H1 (cell line): ENCODE measurements at places on chromosomes 5 and 9. TPM values are rescaled to one million over a fixed set of nuclear protein-coding genes. Genes with fewer than 3 reads are reported as not detected.

GRCh38 chr5:39426746-39427105 lies 1.9 kb upstream of the DAB2 start:
- no peak for DNase-seq

DNA sequence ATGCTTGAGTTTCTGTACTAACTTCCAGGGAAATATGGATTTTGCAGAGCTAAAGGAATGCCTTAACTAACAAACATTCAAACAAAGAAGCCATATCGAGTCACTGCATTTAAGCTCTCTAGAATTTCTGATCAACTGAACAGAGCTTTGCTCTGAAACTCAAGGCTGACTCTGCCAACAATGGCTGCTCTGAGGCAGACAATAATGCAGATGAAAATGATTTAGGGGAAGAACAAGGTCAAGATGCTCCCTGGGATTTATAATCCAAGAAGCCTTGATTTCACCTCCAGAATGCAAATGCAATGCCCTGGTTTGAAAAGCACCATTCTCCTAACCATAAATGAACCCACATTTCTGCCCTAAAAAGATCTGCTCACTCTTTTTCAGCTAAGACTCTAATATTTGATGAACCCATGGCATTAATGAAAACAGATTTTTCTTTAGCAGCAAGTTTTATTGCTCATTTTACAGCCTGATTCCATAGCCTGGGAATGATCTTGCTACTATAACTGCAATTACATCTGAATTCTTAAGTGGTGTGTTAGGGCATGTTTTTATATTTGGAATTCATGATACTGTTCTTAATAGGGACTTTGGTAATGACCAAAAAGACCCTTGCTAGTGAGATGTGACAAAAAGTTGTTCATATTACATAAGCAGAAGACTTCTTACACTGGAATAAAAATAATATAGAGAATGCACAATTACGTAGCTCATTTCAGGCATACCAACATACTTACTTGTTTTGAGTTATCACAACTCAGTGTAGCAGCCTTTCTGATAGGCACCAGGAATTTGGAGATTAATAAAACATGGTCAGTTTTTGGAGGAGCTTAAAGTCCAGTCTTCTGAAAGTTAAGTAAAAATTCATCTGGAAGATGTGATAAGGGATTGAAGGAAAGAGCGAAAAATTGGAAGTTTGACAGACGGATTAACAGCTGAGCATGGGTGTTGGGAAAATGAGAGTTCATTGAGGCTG lies 169.4 kb downstream of the TRPM3 start:
- no peak for DNase-seq

DNA sequence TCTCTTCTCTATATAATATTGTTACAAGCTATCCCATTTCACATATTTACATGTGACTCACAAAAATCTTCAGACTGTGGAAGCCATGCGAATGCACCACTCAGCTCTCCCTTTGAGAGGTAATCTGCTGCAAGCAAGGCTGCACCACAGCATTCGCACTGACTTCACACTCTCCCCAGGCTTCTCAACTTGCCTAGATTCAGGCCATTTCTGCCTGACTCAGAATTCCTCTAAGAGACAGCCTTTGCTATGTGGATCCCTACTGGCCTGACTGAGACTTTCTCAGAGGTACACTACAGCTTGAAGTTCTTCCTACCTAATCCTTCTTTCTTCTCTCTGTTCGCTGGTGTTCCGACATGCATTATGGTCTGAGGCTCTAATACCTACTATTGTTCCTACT lies 21.1 kb upstream of the DMRTA1 start:
- no peak for DNase-seq

DNA sequence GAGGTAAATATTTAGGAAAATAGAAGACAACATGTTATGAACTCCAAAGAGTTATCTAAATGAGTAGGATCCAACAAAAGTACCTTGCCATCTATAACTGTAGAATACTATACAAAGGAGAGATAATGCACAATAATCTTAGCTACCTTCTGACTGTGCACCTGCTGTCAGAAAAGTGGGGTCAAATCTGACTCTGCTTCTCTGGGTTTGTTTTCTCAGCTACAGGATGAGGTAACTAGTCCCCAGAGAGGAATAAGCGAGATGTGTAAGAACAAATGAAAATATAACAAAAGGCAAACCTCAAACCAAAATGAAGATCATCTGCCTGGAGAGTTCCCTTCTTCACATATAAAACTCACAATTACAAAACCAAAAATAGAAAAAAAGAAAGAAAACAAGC lies 204.8 kb downstream of the DCP2 start:
- DNase-seq, result no peak

DNA sequence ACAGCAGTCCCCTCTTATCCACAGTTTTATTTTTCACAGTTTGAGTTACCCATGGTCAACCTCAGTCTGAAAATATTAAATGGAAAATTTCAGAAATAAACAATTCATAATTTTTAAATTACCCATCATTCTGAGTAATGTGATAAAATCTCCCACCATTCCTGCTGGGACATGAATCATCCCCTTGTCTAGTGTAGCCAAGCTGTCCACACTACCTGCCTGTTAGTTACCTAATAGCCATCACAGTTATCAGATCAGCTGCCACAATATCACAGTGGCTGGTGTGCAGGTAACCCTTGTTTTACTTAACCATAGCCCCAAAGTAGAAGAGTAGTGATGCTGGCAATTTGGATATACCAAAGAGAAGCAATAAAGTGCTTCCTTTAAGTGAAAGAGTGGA lies 10.7 kb downstream of the PLGRKT start:
- no peak for DNase-seq

GRCh38 chr9:5982317-5982716 lies 33.1 kb downstream of the RANBP6 start:
- DNase-seq, result no peak

- DNase-seq, result no peak
Measured at GRCh38 chr9:86202338-86202882, 57.0 kb downstream of the C9orf153 start.

DNA sequence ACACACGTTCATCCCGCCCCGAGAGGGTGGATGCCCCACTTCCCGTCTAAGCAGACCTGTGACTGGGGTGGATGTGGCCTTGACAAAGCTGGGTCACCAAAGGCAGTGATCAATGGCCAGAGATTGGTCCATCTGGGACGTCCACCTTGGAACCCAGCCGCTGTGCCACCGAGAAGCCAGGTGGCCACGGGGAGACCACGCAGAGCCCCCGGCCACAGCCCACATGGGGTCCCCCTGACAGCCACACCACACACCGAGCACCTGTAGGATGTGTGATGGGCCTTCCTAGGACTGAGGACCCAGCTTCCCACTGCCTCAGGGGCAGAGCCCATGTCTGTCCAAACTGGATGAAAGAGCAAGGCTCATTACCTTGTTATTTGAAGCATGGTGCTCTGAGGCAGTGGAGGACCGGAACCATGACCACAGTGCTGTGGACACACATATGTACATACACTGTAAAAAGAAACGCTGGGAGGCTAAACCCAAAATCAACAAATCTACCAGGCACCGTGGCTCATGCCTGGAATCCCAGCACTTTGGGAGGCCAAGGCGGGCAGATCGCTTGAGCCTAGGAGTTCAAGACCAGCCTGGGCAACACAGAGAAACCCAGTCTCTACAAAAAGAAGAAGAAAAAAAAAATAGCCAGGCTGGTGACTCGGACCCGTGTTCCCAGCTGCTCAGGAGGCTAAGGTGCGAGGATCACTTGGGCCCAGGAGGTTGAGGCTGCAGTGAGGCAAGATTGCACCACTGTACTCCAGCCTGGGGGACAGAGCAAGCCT lies 50.1 kb downstream of the MRPL36 start:
- DNase-seq, result peak; percentile 32

DNA sequence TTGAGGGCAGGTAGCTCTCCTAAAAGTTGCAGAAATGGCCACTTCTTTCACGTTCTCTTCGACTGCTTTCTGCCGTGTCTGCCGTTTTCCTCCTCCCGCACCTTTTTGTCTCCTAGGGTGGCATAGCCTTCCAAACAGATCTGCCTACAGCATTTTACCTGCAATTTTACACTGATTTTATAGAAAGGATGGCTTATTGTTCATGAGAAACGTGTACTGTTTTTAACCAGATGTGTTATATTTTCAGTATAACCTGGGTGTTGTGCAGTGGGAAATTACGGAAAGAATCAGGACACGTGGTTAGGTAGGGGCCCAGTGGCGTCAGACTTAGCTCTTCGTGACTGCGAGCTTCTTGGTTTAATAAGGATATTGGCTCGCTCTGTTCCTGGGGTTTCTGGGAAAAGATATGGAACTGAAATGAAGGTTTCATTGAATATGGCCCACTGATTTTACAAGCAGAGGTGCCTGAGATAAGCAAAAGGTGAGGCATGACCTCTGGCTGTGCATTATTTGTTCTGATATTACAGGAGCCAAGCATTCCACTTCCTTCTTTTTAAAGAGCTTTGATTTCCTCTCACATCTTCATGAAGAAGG lies 43.7 kb upstream of the PRSS3 start:
- DNase-seq, result no peak

DNA sequence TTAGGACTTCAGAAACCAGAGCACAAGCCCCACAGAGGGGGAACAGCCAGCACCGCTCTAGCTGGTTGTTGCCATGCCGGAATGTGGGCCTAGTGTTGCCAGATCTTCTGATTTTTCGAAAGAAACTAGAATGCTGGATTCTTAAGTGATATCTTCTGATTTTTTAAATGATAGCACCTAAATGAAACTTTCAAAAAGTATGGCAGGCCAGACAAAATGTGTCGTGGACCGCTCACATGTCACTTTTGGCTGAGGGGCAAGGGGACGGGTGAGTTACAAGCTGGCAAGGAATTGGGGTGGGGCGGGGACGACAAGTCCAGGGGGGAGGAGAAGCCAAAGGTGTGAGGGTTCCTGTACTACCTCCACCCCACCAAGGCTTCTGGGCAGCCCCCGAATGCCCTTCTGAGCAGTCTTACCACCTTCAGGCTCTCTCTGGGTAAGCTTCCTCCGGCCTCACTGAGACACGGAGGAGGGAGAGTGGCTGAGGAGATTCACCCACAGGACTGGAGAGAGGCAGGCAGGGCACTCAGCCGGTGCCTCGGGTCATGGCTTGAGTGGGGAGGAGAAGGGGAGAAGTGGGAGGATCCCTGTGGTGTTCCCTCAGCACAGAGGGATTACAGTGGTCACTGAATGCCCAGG lies 10.3 kb downstream of the B4GALT7 start:
- DNase-seq, result no peak

- no peak for DNase-seq
Measured at GRCh38 chr5:58854441-58854840, 271.6 kb downstream of the RAB3C start.

GRCh38 chr5:8650186-8650585 lies 781.2 kb downstream of the MTRR start:
- no peak for DNase-seq

- DNase-seq, result no peak
Measured at GRCh38 chr9:20441166-20441565, 181.1 kb downstream of the MLLT3 start.

- DNase-seq, result no peak
Measured at GRCh38 chr5:154318691-154319090, 127.1 kb upstream of the SAP30L start.

- DNase-seq, result no peak
Measured at GRCh38 chr9:38145526-38146053, 76.6 kb upstream of the SHB start.

DNA sequence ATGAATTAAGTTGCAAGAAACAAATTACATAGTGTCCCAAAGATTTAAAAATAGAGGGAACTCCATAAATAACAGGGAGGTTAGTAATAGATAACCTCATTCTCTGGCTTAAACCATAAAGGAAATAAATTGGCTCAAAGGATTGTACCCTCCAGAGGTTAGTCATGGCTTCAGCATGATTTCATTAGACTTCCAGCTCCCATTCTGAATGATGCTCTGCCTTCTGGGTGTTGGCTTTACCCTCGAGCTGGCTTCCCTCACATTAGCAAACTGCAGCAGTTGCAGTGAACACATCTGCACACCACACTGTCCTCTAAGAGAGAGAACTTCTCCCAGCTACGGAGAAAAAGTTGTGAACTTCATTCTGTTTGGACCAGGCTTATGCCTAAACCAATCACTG lies 70.4 kb downstream of the RGS7BP start:
- DNase-seq, result no peak

DNA sequence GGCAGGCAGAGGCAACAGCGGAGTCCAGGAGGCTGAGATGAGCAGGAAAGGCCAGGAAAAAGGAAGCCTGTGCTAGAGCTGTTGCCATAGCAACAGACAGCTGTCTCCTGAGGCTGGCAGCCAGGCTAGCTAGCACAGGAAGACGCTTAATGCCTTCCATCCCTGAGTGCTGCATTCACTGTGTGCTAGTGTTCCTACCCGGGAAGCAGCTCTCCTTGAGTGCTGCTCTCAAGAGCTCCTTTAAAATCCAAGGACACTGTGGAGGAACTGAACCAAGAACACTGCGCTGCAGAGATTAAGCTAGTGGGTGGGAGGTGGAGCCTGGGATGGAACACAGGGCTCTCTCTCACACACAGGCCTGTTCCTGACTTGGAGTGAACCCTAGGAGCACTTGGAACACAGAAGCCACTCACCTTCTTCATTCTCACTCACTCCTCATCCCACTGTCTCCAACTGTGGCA lies 53.5 kb upstream of the IL7R start:
- peak; percentile 51 for DNase-seq

DNA sequence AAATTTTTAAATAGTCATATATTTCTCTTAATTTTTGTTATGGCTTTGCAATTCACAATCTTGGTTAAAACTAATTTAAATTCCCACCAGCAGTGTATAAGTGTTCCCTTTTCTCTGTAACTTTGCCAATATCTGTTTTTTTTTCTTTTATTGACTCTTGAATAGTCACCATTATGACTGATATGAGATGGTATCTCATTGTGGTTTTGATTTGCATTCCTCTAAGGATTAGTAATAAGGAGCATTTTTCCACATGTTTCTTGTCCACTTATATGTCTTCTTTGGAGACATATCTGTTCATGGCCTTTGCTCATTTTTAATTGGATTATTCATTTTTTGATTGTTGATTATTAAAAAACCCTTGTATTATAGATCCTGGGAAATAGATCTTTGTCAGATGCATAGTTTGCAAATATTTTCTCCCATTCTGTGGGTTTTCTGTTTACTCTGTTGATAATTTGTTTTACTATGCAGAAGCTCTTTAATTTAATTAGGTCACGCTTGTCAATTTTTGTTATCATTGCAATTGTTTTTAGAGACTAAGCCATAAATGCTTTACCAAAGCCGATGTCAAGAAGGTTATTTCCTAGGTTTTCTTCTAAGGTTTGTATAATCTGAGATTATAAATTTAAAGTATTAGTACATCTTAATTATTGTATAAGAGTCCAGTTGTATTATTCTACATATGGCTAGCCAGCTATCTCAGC lies 610.9 kb downstream of the CHSY3 start:
- DNase-seq, result no peak

- no peak for DNase-seq
Measured at GRCh38 chr5:677131-678101, 15.7 kb downstream of the TPPP start.

ADGRD2 gene
- total RNA-seq, result 1.1 and 1.4 TPM in 2 replicates

IER5L gene
- 1.0 and 1.2 TPM in 2 replicates for total RNA-seq

EIF4E1B gene
- 0.63 and 0.97 TPM in 2 replicates for total RNA-seq

GRM6 gene
- total RNA-seq, result not detected in 2 replicates

HRH2 gene
- 8.1 and 9.3 TPM in 2 replicates for total RNA-seq

CAMK2A gene
- total RNA-seq, result 0.23 and 0.28 TPM in 2 replicates

KIF24 gene
- total RNA-seq, result 3.9 and 4.5 TPM in 2 replicates
